Aortic smooth muscle cell (primary cell): ENCODE measurements at places on chromosomes 6 and 20. TPM values are rescaled to one million over a fixed set of nuclear protein-coding genes. Genes with fewer than 3 reads are reported as not detected.

Gene CAGE1
- 0.06 and 0.13 TPM in 2 replicates for total RNA-seq

Gene C20orf202
- total RNA-seq: not detected in 2 replicates

Gene CDH4
- total RNA-seq: not detected in 2 replicates

Gene C4A
- 5.7 and 5.8 TPM in 2 replicates for total RNA-seq

Gene MACROD2
- 0.40 and 0.56 TPM in 2 replicates for total RNA-seq

Gene BCAS1
- total RNA-seq: not detected in 2 replicates

Gene AIF1
- total RNA-seq: not detected in 2 replicates

Gene OR2H1
- not detected in 2 replicates for total RNA-seq
